ENCODE measurements at places on chromosomes 12 and 14.

DNA sequence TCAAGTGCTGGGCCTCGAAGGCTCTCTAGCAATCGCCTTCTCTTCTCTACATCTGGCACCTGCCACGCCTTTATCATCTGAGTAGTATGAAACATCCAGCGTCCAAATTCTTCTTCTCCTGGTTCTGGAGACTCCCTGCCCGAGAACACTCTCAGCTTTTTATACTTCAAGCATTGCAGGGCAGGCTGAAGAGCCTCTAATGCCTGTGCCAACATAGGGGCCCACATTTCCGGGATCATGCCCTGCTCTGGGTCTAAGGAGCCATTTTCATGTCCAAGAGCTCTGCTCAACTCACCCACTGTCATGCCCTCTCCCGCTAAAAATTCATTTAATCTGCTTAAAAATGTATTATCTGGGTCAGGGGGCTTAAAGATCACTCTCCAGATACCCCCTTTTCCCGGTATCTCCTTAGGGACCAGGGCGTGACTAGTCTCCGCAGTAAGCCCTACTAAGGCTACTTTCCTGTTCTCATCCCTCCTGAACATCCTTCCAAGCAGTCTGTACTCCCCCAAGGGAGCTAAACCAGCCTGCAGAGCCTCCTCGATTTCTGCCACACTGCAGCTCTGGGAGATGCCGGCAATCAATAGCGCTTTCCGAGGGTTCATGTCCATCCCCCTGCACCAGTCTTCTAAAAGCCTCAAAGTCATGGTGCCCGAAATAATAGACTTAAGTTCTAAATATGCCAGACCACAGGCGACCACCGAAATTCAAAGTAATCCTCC, 940 bp downstream of the MOAP1 start:
- DNase-seq = no peak

GRCh38 chr14:66017927-66018326, 468.2 kb upstream of the CCDC196 start:
- DNase-seq = no peak

GRCh38 chr12:41287500-41288141, 99.5 kb downstream of the PDZRN4 start:
- no peak for DNase-seq

- DNase-seq = peak; percentile 18
Observed at GRCh38 chr12:24719293-24719721, 229.6 kb downstream of the BCAT1 start.

GRCh38 chr12:71469258-71469750, 29.7 kb downstream of the LGR5 start:
- DNase-seq = no peak

DNA sequence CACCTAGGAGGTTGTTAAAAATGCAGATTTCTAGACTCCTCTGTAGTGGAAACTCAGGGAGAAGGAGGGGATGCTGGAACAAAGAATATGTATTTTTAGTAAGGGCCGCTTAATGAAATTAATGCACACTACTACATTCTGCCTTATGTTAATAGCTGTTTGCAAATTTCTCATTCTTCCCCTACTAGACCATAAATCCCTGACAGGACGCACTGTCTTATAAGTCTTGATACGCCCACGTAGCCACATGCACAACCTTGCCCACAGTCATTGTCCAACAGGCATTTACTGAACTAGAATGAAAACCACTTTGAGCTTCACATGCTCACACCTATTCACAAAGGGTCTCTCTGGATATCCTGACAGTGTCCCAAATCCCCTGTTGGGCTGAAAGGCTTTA, 10.5 kb downstream of the KRT2 start:
- no peak for DNase-seq

- DNase-seq = no peak
Observed at GRCh38 chr14:68409387-68409786, 383.5 kb downstream of the ZFP36L1 start.

GRCh38 chr14:50451854-50452253, 55.2 kb upstream of the CDKL1 start:
- no peak for DNase-seq

GRCh38 chr14:95213774-95214173, 56.4 kb upstream of the DICER1 start:
- DNase-seq = no peak

DNA sequence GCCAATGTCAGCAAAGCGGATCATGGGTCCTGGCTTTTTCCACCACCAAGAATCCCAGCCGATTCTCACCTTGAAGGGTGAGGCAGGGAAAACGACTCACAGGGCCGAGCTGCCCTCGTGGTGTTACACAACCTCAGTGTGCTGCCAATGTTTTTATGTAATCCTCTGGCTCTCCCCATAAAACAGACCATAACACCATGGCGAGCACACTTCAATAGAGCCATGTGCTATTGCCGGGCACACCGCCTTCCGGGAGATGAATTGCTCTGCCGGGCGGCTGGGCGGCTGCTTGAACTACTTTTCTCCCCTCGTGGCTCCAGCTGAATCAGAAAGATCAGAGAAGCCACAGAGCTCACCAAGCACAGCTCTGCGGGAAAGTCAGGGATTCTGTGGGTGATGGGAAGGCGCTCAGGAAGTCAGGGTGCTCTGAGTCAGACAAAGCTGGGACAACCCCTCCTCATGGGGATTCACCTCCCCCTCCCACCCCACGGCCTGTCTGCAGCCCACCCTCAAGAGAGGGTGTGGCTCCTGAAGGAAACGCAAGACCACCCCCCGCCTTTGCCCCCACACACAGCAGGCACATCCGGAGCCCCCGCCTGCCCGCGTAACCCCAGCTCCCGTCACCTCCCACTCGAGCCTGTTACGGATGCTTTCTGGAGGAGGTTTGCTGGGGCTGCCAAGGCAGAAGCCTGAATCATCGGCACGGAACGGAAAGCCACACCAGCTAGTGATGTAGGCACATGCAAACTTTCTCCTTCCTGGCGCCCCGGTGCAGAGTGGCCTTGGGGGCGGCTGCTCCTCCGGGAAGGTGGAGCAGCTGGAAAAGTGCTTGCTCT, 1.8 kb downstream of the GALNT9 start:
- peak; percentile 44 for DNase-seq

GRCh38 chr14:97564334-97564733, 767.2 kb downstream of the VRK1 start:
- DNase-seq = no peak

- DNase-seq = no peak
Observed at GRCh38 chr12:31300341-31300740, 25.6 kb downstream of the SINHCAF start.

DNA sequence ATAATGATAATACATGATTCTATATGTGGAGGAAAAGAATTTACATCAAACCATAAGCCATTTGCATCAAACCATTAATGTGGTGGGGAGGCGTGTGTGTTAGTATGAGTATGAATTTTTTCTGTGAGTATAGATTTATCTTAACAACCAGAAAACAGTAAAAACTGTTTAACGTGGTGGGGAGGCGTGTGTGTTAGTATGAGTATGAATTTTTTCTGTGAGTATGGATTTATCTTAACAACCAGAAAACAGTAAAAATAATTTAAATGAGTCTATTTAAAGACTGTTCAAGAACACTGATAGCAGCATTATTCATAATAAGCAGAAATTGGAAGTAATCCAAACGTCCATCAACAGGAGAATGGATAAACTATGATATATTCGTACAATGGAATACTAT, 9.1 kb upstream of the MSI1 start:
- DNase-seq = no peak

GRCh38 chr14:71688576-71688975, 243.7 kb upstream of the RGS6 start:
- DNase-seq = no peak

DNA sequence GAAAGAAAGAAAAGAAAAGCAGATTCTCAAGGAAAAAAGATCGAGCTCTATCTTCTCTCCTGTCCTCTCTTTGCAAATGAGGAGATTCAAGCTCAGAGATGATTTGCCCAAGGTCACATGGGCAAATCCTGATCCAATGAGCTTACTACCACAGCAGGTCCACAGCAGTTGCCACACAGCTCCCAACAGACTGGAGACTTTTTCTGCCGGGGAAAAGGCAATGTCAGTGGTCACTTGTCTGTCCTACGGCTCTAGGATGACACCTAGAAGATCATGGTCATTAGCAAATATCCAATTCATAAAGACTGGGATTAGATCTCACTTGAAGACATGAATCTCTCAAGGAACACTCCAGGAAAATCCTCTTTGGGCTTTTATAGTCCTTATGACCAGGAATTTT, 58.8 kb downstream of the TTC7B start:
- DNase-seq = no peak

DNA sequence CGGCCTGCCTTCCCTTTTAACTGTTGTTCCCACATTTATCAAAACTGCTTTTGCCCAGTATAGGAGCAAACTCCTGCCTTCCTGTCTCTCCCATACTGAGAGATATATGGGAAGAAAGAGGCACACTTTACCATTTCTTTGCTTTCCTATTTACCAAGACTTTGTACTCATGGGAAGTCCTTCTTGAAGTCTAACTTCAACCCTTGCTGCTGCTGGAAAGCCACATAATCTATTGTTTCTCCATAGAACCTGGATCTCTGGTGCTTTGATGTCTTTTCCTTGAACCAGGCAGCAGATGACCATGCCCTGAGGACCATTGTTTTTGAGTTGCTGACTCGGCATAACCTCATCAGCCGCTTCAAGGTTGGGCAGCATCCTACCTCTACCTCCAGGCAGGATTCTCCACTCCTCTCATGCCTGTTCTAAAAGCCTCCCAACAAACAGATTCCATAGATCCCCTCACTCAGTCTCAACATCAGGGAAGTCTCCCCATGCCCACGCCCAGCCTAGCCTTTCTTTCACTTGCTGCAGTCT, 18.4 kb downstream of the PPP1R1A start:
- DNase-seq = no peak

GRCh38 chr12:19850346-19851065, 411.2 kb downstream of the AEBP2 start:
- no peak for DNase-seq

GRCh38 chr12:119700078-119700477, 32.1 kb downstream of the PRKAB1 start:
- no peak for DNase-seq

GRCh38 chr12:12445165-12445881, 88.4 kb downstream of the BORCS5 start:
- DNase-seq = no peak

DNA sequence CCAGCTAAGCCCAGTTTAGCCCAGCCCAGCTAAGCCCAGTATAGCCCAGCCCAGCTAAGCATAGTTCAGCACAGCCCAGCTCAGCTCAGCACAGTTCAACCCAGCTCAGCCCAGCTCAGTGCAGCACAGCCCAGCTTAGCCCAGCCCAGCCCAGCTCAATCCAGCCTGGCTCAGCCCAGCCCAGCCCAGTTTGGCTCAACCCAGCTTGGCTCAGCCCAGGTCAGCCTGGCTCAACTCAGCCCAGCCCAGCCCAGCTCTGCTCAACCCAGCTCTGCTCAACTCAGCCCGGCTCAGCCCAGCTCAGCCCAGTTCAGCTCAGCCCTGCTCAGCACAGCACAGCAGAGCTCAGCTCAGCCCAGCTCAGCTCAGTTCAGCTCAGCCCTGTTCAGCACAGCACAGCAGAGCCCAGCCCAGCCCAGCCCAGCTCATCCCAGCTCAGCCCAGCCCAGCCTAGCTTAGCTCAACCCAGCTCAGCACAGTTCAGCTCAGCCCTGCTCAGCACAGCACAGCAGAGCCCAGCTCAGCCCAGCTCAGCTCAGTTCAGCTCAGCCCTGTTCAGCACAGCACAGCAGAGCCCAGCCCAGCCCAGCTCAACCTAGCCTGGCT, 330.9 kb downstream of the TMEM121 start:
- DNase-seq = no peak

DNA sequence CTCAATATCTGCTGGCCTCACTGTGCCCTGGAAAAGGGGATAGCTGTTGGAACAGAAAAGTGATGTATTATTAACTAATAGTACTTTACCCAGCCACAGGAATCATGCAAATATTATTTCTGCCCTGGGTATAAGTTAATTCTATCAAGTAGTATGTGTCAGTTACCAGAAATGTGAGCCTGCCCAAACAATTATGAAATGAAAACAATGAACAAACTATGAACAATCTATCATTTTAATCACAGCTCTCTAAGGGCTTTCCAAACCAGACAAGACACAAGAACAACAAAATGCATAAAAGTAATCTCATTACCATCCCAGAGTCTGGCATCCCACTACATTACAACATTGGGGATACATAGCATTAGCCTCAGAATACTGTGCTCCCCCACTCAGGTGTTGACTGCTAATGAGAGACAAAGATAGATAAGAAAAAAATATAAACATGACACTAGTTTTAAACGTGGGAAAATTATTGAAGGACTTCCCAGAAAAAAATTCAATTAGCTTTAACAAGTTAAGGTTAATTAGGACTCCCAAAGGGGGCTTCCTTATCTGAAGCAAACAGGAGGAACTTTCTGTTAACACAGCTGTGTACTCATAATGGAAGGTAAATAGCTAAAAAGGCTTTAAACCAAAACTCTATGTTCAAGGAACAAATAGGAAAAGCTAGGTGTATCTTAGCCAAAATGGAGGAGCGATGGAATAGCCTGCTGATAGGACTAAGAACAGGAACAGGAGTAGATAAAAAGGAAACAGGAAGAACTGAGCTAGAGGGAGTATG, 3.3 kb downstream of the DCAF5 start:
- no peak for DNase-seq

- peak; percentile 8 for DNase-seq
Observed at GRCh38 chr14:57390806-57391516, 575 bp downstream of the NAA30 start.

DNA sequence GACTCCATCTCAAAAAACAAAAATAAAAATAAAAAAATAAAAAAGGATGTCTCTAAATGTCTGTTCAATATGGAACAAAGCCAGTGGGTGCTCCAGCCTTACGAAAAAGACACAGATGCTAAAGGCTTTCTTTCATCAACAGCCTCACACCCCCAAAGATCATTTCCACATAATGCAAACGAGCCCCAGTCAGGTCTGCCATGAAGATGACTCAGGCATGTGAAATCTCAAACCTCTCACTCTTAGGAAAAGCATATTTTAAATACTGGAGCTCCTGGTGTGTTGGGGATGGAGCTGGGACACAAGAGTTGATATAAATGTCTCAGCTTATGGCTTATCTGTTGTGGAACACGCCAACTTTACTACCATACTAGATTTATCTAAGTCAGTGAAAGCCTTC, 49.9 kb upstream of the PLXNC1 start:
- no peak for DNase-seq

- DNase-seq = no peak
Observed at GRCh38 chr12:40911676-40912075, 219.4 kb downstream of the CNTN1 start.

GRCh38 chr12:95648990-95649791, 97.9 kb upstream of the USP44 start:
- DNase-seq = no peak

- DNase-seq = no peak
Observed at GRCh38 chr12:119807380-119807779, 69.7 kb downstream of the CIT start.

GRCh38 chr12:21877293-21877982, 63.8 kb downstream of the ABCC9 start:
- DNase-seq = no peak

- DNase-seq = no peak
Observed at GRCh38 chr12:18798535-18799361, 60.8 kb downstream of the CAPZA3 start.
